ENCODE measurements at places on chromosomes 3 and 15.

GRCh38 chr3:8724108-8724752 lies 9.4 kb upstream of the CAV3 start:
- no peak for DNase-seq

- no peak for DNase-seq
Observed at GRCh38 chr3:153633407-153633806, 471.4 kb downstream of the RAP2B start.

GRCh38 chr3:87390821-87391220 lies 114.4 kb upstream of the POU1F1 start:
- DNase-seq = no peak

DNA sequence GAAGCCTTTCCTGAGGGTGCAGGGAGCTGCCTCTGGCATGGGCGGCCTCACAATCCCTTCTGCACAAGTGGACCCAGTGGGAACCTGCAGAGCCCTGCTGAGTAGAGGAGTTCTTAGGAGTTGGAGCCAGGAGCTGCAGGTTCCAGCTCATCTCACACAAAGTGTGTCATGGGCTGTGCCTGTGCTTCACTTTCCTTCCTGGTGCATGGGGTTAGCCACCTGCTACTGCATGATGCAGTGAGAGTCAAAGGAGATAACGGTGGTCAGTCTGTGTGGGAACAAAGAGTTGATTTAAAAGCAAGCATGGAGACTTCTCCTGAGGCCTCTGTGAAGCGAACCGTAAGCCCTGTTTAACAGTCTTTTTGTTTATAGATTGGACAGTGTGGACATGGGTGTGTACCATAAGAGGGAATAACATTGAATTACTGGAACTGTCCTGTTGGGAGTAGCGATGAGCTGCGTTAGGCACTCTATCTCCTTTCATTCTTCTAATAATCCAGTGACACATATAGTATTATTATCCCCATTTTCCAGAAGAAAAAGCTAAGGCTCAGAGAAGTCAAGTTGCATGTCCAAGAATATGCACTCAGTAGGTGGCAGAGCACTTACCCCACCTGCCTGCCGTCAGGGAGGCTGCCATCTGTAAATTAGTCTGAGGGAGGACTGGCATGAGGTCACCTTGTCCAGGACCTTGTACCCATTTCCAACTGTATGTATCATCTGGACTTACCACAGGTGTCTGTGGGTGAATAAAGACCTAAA lies 68.7 kb upstream of the PRR23C start:
- DNase-seq = no peak

- DNase-seq = no peak
Observed at GRCh38 chr15:47422881-47423665, 294.2 kb upstream of the SEMA6D start.

DNA sequence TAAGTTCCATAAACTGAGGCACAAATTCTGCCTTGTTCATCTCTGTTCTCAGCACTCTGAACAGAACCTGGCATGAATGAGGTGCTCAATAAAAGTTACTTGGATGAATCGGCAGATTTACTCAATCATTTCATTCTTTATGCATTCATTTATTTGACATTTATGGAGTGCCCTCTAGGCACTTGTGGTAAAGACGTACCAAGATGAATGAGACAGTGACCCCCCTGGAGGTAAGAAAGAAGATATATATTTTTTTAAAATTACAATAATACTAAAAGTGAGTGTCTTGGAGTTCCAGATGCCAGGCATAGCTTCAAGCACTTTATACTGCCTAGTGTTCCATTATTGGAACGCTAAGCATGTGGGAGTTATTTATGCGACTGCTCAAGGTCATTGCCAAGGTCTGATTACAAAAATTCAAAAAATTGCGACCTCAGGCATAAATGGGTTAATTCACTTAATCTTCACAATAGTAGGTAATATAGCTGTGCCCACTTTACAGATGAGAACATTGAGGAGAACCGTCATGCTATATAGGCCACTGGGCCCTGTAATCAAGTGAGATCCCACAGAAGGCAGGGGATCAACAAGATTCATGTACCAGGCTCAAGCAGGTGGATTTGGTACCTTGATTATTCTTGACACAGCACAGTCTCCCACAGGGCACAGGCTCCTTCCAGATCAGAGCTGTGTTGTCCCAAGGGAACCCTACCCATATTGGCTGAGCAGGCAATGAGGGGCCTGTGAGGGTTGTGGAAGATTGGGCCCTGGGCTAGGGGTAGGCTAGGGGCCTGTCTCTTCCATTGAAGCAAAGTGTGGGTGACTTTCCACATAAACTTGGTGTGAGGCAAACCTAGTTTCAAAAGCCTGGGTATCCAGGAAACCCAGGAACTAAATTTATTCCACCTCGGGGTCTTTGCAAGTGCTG lies 10.7 kb downstream of the XIRP1 start:
- no peak for DNase-seq

DNA sequence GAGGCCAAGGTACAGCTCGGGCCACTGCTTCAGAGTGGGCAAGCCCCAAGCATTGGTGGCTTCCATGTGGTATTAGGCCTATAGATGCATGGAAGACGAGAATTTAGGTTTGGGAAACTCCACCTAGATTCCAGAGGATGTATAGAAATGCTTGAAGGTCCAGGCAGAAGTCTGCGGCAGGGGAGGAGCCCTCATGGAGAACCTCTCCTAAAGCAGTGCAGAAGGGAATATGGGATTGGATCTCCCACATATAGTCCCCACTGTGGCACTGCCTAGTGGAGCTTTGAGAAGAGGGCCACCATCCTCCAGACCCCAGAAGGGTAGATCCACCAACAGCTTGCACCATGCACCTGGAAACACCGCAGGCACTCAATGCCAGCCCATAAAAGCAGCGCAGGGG lies 48.1 kb upstream of the XXYLT1 start:
- DNase-seq = no peak

DNA sequence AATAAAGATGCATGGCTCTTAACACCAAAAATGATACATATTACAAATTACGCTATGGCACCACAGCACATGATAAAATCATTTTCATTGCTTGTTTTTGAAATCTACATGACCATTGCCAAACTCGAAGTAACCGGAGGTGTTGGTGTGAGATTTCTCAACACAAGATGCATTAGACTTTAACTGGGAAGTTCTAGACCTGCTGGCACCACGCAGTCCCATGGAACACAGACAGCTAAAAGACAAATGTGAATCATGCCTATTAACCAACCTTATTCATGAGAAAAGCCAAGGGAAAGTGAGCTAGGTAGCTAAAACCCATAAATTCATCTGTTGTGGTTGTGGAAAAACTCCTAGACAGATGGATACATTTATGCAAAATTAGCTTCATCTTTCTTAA lies 595.4 kb downstream of the FOXP1 start:
- DNase-seq = no peak

DNA sequence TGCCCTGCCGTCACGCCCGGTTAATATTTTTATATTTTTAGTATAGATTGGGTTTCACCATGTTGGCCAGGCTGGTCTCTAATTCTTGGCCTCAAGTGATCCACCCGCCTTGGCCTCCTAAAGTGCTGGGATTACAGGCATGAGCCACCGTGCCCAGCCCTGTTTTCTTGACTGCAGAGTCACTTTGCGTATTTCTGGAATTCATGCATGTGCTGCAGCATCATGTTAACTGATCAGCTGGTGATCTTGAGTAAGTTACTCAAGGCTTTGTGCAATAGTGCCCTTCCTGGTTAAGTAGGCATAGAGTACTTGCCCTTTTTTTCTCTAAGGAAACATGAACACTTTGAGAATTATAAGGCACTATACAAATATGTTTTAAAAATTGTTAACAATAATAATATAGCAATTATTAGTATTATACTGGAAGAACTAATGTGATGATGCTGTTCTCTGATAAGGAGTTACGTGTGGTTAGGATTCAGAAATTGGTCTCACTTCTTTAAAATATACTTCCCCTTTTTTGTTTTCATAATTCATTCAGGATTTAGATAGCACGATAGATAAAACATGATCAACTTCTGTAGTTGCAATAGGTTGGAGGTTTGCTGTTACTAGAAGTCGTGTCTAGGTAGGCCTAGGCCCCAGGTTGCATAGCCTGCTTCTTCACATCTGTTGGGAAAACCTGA lies 33.6 kb downstream of the GPR171 start:
- no peak for DNase-seq

GRCh38 chr3:48597408-48597800 lies 2.3 kb upstream of the COL7A1 start:
- DNase-seq = no peak

DNA sequence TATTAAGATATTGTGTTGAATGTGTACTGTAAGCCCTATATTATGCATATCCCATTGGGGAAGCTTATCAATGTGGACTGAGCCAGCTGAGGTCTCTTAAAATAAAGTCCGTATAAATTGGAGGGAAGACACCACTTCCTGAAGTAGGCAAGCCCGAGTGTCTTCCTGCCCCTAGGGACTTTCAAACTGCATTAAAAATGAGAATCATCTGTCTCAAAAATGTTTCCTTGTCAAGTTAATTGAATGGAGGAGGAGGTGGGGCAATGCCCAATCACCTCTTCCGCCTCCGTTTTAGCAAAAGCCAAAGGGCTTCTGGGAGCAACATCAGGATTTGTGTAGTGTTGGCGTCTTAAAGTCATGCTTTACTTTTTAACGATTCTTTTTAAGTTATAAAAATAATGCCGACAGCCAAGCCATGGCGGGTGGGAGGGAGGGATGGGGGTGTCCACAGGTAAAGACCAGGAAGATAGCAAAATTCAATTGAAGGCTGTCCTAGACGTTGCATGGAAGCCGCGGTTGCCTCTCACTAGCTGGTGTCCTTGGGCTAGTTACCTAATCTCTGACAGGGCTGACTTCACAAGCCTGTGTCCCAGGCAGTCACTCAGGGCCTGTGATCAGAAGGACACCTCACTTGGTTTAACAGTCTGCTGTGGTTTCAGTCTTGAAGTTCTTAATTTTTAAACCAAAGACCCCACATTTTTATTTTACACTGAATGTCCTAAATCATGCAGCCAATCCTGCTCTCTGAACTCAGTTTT lies 524.9 kb upstream of the PROK2 start:
- no peak for DNase-seq

- no peak for DNase-seq
Observed at GRCh38 chr3:177279118-177279815, 82.0 kb upstream of the TBL1XR1 start.

DNA sequence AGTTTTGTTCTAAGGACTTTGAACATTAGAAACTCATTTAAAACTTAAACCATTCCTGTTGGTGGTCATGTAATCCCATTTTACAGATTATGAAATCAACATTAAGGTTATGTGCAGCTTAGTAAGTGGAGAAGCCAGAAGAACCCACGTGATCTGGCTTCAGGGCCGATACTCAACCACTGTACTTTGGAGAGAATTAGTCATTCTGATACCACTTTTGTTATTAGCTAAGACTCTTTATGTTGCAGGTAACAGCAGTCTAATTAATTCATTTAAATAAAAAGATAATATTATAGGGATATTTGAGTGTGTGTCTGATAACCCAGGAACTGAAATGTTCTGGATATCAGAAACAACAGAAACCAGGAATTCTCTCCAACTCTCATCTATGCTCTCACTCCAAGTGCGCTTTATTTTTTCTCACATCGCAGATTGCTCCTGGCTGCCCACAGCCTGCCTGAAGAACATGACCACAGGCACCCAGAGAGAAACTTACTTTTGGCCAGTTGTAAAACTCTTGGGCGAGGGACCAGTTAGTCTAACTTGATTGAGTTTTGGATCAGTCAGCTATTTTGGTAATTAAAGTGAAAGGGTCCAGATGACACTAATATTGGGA lies 25.2 kb downstream of the UBE2E1 start:
- no peak for DNase-seq

DNA sequence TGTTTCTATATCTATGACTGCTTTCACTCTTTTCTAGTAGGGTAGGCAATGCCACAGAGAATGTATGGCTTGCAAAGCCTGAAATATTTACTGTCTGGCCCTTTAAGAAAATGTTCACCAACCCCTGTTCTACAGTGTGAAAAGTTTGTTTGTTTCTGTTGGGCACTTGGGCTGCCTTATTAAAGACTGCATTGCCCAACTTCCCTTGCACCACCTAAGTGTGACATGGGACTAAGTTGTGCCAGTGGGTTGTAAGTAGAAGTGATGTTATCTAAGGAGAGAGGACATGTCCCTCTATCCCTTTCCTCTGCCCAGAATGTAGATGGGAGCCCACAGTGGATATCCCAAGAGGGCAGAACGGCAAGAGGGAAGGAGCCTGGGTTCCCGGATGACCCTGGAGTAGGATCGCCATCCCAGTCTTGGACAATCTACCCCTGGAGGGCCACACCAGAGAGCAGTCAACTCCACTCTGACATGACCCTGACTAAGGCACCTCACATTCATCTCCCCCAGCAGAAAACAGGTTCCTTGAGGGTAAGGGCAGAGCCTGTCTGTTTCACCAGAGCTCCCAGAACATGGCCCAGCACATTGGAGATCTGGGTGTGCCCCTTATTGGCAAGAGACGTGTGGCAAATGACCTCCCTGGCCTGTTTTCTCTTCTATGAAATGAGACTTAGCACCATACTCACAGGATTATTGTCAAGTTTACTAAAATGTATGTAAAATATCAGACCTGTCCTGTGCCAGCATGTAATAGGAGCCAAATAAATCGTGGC lies 138.8 kb downstream of the SMAD6 start:
- no peak for DNase-seq

- no peak for DNase-seq
Observed at GRCh38 chr3:74273091-74273490, 341.4 kb downstream of the CNTN3 start.

GRCh38 chr3:13652728-13653127 lies 103.8 kb downstream of the FBLN2 start:
- no peak for DNase-seq

GRCh38 chr15:83716605-83717004 lies 62.7 kb downstream of the ADAMTSL3 start:
- no peak for DNase-seq

DNA sequence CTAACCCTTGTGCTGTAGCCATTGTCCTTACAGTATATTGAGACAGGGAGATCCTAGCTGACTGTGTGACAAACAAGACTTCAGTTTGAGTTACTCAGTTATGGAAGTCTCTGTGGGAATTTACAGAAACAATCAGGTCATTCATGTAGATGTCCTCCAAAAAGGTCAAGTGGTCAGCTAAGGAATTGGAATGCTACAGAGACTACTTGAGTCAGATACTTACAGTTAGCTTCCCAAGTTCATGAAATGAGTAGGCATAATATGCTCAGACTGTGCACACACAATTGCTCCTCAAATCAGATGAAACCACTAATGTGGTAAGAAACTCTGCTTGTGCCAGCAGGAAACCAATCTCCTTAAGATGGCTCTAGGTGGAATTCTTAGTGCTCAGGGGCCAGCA lies 985.7 kb downstream of the NSUN3 start:
- DNase-seq = no peak

GRCh38 chr15:86540840-86541467 lies 461.3 kb downstream of the AGBL1 start:
- no peak for DNase-seq

GRCh38 chr3:88149101-88149508 lies 654 bp upstream of the C3orf38 start:
- peak; percentile 16 for DNase-seq

Data from activated B cell treated with CpG ODN at 0.5 μM for 24 hours (primary cell).